Dermis lymphatic vessel endothelial cell (primary cell): ENCODE measurements at places on chromosomes 6 and 20. TPM values are rescaled to one million over a fixed set of nuclear protein-coding genes. Genes with fewer than 3 reads are reported as not detected.

RIPPLY2 gene
- 0.17 TPM in 1 of 2 replicates, not detected in the other for total RNA-seq

LIME1 gene
- total RNA-seq = 0.86 and 0.87 TPM in 2 replicates

SEMG1 gene
- total RNA-seq = not detected in 2 replicates

OR2H2 gene
- total RNA-seq = not detected in 2 replicates

TBC1D7 gene
- 12.9 and 28.0 TPM in 2 replicates for total RNA-seq

ZBTB12 gene
- 2.4 and 2.8 TPM in 2 replicates for total RNA-seq

CASS4 gene
- 0.09 and 0.22 TPM in 2 replicates for total RNA-seq

MCCD1 gene
- not detected in 2 replicates for total RNA-seq

ANKRD66 gene
- not detected in 2 replicates for total RNA-seq

CAP2 gene
- total RNA-seq = 0.09 and 0.33 TPM in 2 replicates

ERVFRD-1 gene
- not detected in 2 replicates for total RNA-seq

LAMA2 gene
- total RNA-seq = 0.09 and 0.11 TPM in 2 replicates

CEP43 gene
- 8.1 and 12.2 TPM in 2 replicates for total RNA-seq

KIFC1 gene
- total RNA-seq = 3.1 and 3.8 TPM in 2 replicates

RALY gene
- 67.3 and 70.9 TPM in 2 replicates for total RNA-seq

PEDS1 gene
- 9.2 and 10.2 TPM in 2 replicates for total RNA-seq

EYS gene
- total RNA-seq = not detected in 2 replicates

DDO gene
- total RNA-seq = 3.6 and 4.3 TPM in 2 replicates

PNLDC1 gene
- not detected in 2 replicates for total RNA-seq

BTBD9 gene
- total RNA-seq = 7.9 and 8.7 TPM in 2 replicates

HLA-E gene
- 1,133 and 1,489 TPM in 2 replicates for total RNA-seq

MYL9 gene
- total RNA-seq = 0.34 and 2.0 TPM in 2 replicates

SLC17A1 gene
- not detected in 2 replicates for total RNA-seq

STMND1 gene
- not detected in 2 replicates for total RNA-seq

BMP7 gene
- total RNA-seq = not detected in 2 replicates

ZBTB46 gene
- total RNA-seq = 78.5 and 87.3 TPM in 2 replicates

PNPLA1 gene
- total RNA-seq = not detected in 2 replicates

AIG1 gene
- total RNA-seq = 13.6 and 18.0 TPM in 2 replicates

SPATA25 gene
- total RNA-seq = 0.65 and 1.1 TPM in 2 replicates

EMILIN3 gene
- under 0.01 and 0.11 TPM in 2 replicates for total RNA-seq

TCP1 gene
- total RNA-seq = 237 and 350 TPM in 2 replicates

SPINT3 gene
- total RNA-seq = not detected in 2 replicates

SIRPB1 gene
- 2.8 and 3.3 TPM in 2 replicates for total RNA-seq

GJA1 gene
- 1,585 and 1,689 TPM in 2 replicates for total RNA-seq

FNDC1 gene
- total RNA-seq = 0.09 TPM in 1 of 2 replicates, not detected in the other

CLPSL1 gene
- total RNA-seq = not detected in 2 replicates

MACROD2 gene
- total RNA-seq = 0.76 and 0.95 TPM in 2 replicates

NCOA6 gene
- total RNA-seq = 5.6 and 5.9 TPM in 2 replicates

RPL10A gene
- total RNA-seq = 1,818 and 2,228 TPM in 2 replicates

CCDC170 gene
- total RNA-seq = 0.17 TPM in 1 of 2 replicates, not detected in the other

EDN1 gene
- 34.1 and 88.5 TPM in 2 replicates for total RNA-seq

DACT2 gene
- total RNA-seq = not detected in 2 replicates

C6orf52 gene
- total RNA-seq = 0.26 TPM in 1 of 2 replicates, not detected in the other

NCR2 gene
- total RNA-seq = not detected in 2 replicates

PCSK2 gene
- not detected in 2 replicates for total RNA-seq

FAXC gene
- 0.65 and 0.86 TPM in 2 replicates for total RNA-seq

TFAP2D gene
- total RNA-seq = not detected in 2 replicates

SGK2 gene
- 0.09 and 0.43 TPM in 2 replicates for total RNA-seq

FOXF2 gene
- under 0.01 TPM in 1 of 2 replicates, not detected in the other for total RNA-seq

SULF2 gene
- 71.8 and 127 TPM in 2 replicates for total RNA-seq

TMEM63B gene
- total RNA-seq = 11.3 and 18.0 TPM in 2 replicates

C6orf141 gene
- 56.2 and 79.6 TPM in 2 replicates for total RNA-seq

ULBP3 gene
- 4.1 and 5.0 TPM in 2 replicates for total RNA-seq

DNAH8 gene
- under 0.01 TPM in 2 replicates for total RNA-seq

RRAGD gene
- 0.43 and 0.76 TPM in 2 replicates for total RNA-seq

C20orf202 gene
- under 0.01 and 0.17 TPM in 2 replicates for total RNA-seq

EZR gene
- total RNA-seq = 64.8 and 66.1 TPM in 2 replicates
